ELF-1 (cell line): ENCODE measurements at places on chromosomes 3 and 15.

GRCh38 chr3:180680097-180680430, 775 bp upstream of the CCDC39 start:
- DNase-seq: no peak

DNA sequence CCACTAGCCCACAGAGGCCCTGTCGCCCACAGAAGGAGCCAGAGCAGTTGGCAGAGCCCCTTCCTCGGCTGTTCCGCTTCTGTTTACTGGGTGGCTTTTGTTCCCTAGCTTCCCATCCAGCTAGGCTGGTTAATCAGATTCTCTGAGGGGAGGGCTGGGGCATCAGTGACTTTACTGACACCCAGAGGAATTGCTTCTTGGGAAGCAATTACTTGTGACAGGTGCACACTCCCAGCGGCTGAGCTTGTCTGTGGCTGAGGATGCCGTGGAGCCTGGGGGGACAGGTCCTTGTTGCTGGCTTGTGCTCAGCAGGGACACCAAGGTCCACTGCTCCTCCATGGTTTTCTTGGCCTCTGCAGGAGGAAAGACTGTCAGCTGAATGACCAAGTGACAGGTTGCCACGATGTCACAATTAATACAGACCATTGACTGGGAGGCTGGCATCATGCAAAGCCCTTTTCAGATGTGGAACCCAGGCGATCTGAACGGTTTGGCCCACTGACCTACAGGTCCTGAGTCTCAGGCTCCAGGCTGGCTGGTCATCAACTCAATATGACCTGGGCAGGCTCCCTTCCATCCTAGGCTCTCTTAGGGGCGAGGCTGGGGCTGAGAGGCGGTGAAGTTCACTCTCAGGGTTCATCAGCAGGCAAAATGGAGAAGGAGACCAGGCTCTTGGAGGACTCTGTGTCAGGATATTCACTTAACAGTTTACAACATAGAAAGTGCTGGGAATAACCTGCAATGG, 31.8 kb upstream of the SFMBT1 start:
- peak; percentile 23 for DNase-seq

DNA sequence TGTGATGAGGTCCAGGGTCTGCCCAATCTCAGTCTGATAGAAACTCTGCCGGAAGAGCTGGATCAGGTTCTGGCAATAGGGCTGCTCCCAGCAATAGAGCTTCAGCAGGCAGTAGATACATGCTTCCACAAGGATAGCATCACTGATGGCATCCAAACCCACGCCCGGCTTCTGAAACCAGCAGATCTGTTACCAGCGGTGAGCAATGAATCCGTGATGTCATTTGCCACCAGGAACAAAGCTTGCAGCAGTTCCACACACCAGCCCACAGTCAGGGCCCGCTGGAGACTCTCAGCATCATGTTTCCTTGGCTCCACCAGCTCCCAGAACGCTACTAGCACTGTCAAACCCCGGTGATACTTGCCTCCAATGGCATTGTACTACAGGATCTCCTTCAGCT, 19.3 kb upstream of the TTBK2 start:
- no peak for DNase-seq

- DNase-seq: no peak
Observed at GRCh38 chr3:193790086-193790990, 197.3 kb downstream of the OPA1 start.

- no peak for DNase-seq
Observed at GRCh38 chr3:108329947-108330346, 33.6 kb downstream of the HHLA2 start.

DNA sequence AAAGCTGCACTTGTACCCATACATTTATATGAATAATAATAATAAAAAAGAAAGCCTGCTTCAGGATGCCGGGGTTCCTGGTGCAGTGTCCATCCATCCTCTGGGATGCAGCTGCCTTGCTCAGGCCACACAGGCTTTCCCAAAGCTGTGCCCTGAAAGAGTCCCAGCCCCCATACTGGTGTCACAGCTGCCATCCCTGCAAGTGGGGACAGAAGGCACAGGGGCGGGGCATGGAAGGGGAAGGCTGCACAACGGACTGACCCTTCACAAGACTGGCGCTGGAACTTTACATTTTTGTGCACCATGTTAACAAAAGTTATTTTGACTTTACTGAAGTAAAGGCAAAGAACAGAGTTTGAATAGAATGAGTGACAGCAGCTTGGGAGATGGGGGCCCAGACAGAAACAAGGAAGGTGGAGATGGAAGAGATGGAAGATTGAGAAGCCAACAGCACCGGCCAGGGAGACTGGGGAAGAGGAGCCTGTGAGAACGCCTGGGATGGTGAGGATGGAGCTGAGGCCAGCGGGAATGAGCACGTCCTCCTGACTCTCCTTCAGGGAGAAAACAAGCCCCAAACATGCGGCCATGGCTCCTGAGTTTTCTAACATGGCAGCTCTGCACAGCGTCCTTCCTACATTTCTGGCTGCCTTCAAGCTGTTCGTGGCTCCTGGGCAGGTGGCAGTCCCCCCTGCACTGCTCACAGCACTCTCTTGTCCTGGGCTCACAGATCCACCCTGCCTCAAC, 73.1 kb downstream of the ABTB1 start:
- DNase-seq: no peak

GRCh38 chr3:14520967-14521366, 19.2 kb downstream of the GRIP2 start:
- peak; percentile 40 for DNase-seq

DNA sequence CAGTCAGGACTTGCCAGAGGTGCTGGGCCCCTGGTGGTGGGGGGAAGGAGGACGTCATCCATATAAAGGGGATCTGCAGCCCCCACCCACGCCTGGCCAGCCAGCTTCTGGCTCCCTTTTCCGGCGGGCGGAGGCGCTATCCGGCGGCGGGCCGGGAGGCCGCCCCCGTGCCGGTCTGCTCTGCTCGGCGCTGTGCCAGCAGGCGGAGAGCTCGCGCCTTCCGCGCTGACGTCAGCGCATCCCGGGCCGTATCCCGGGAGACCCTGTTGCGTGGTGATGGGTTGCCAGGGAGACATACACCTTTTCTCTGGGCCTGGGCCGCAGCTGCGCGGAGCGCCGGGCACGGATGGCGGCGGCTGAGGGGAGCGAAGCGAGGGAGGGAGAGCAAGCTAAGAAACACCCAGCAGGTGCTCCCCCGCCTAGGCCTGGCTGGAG, 1.1 kb downstream of the FAM131A start:
- peak; percentile 94 for DNase-seq

- no peak for DNase-seq
Observed at GRCh38 chr3:45135959-45136358, 10.2 kb downstream of the CDCP1 start.

DNA sequence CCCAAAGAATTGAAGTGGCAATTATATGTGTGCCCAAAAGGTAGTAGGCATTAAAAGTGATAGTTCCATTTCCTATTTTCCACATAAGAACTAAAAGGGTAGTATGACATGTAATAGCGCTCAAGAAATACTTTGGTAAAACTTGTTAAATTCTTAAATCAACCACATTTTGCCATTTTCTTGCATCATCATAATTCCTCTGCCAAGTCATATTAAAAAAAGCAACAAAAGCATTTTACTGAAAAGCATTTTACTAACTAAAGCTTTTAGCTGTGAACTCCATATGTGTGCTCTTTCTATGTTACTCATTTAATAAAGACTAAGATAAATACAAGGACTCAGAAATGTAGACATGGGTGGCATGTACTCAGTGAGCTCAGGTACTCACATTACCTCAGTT, 70.1 kb downstream of the GPR160 start:
- no peak for DNase-seq

DNA sequence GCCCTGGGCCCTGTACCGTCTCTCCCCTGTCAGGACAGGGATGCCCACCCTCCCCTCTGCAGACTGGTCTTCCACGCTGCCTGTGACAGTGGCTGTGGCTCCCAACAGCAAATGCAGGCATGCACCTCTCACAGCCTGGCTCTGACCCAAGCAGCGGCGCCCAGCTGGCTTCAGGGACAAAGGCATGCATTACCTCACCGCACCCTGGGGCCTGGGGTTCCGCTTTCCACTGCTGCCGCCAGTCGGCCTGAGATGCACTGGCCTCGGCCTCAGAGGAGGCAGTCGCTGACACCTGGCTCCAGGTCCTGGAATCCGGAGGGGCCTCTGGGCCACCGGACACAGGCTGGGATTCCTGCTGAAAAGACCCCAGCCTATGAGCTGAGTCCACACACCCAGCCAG, 70.3 kb downstream of the SCN5A start:
- DNase-seq: peak; percentile 67

DNA sequence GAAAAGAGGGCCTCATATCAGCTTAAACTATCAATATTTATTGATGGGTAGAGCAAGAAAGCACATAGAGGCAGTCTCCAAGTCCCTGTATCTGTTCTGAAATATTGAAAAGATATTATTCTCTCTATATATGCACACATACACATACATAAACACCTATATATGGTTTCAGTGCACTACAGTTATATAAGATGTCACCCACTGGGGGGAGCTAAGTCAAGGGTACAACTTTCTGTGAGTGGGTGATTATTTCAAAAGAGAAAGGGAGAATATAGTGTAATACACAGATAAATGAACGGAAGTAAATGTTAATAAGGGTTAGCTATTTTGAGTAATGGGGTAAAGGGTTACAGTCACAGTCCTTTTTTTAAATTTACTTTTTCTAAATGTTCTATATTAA, 8.8 kb downstream of the SNTN start:
- no peak for DNase-seq

- no peak for DNase-seq
Observed at GRCh38 chr3:38039899-38040261, 872 bp downstream of the DLEC1 start.
